ENCODE measurements at places on chromosomes 11 and 22.
A peak's percentile ranks its signal among the peaks of the same experiment; 100 is the strongest.

GRCh38 chr11:36372101-36372771 lies 76.1 kb downstream of the PRR5L start:
- no peaks in the 10 kb centered on the region for H3K36me3 ChIP-seq
- DNase-seq, result no peak
- no peak overlapping the region for H3K27ac ChIP-seq

DNA sequence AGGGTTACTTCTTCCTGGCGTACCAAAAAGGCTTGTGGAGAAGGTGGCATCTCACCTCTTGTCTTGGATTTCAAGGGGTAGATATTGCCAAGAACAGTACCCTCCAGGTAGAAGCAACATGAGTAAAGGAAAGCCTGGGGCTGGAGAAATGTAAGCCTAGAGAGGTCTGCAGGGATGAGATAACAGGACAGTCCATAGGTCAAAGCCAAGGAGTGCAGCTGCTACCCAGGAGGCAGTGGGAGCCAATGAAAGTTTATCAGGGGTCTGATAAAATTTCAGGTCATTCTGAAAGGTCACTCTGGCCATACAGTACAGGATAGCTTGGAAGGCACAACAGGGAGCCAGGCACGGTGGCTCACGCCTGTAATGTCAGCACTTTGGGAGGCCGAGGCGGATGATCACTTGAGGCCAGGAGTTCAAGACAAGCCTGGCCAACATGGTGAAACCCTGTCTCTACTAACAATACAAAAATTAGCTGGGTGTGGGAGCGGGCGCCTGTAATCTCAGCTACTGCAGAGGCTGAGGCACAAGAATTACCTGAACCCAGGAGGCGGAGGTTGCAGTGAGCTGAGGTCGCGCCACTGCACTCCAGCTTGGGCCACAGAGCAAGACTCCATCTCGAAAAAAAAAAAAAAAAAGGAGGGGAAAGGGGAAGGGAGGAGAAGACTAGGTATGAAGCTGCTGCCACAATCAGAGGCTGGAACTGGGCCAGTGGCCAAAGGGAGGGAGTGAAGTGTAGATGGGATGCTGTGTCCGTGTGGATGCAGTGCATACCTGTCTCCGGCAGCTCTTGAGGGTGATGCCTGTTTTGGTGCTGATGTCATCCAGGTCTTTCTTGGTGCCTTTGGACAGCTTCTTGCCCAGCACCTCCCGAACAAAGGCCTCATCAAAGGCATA lies 1.2 kb downstream of the FIBP start:
- no peak for DNase-seq
- peak overlapping the region; percentile 87 for H3K27ac ChIP-seq
- peaks cover 17% of the 10 kb centered on the region for H3K36me3 ChIP-seq
- no peaks in the 10 kb centered on the region for H3K27me3 ChIP-seq
- H3K4me3 ChIP-seq, result peak overlapping the region; percentile 94

DNA sequence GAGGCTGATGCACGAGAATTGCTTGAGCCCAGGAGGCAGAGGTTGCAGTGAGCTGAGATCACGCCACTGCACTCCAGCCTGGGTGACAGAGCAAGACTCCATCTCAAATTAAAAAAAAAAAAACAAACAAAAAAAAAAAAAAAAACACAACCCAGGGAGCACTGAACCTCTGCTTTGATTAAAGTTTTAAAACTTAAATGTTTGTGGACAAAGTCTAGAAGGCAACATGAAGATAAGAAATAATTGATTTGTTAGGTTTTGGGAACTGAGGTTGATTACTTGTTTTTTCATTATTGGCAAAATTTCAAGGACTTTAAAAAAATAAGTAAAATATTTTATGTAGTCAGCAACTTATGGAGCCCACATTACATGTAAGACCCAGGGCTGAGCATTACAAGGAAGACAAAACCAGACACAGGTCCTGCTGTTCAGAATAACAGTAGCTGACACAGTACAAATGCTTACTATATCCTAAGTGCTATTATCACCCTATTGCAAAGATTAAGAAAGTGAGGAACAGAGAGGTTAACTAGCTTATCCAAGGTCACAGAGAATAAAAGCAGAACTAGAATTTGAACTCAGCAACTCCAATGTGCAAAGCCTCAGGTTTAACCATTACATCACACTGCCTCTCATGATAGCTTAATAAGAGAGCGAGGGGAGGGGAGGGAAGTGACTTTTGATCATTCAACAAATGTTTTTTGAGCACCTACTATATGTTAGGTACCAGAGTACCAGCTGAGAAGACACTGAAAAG lies 2.3 kb upstream of the CRY2 start:
- H3K36me3 ChIP-seq, result no peaks in the 10 kb centered on the region
- no peak for DNase-seq
- no peak overlapping the region for H3K27ac ChIP-seq

GRCh38 chr11:63874511-63874910 lies 35.6 kb downstream of the MARK2 start:
- no peaks in the 10 kb centered on the region for H3K36me3 ChIP-seq
- DNase-seq, result no peak
- no peak overlapping the region for H3K4me3 ChIP-seq
- H3K27ac ChIP-seq, result no peak overlapping the region

DNA sequence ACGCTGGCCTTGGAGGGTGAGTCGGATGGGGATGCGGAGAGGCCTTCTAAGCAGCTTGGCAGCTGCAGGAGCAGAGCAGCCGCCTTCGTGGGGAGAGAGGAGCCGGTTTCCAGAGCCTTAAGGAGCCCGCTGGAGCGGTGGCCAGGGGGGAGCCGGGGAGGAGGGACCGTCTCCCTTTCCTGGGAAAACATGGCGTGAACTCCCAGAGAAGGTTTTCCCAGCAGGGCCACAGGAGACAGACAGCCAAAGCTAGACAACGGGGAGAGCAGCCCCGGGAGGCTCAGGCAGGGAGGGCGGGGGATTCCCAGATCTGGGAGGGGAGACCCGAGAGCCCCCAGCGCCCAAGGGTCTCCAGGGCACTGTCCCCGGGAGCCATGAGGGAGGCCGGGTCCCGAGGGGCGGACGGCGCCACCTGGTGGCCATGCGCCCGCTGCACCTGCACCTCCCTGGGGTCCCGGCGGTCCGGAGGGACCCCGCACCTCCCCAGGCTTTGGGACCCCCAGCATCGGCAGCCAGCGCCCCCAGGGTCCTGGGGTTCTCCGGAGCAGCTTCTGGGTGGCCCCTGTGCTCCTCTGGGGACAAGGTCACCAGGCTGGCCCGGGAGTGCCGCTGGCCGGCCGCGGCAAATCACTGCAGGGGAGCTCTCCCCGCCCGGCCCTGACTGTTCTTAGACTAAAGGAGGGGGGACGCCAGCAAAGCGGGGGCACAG lies 2.4 kb upstream of the SYT8 start:
- peak; percentile 62 for DNase-seq
- no peak overlapping the region for H3K4me3 ChIP-seq

- no peaks in the 10 kb centered on the region for H3K36me3 ChIP-seq
- no peaks in the 10 kb centered on the region for H3K27me3 ChIP-seq
These were observed 33.1 kb upstream of the PAMR1 start for GRCh38 chr11:35558513-35558912.

DNA sequence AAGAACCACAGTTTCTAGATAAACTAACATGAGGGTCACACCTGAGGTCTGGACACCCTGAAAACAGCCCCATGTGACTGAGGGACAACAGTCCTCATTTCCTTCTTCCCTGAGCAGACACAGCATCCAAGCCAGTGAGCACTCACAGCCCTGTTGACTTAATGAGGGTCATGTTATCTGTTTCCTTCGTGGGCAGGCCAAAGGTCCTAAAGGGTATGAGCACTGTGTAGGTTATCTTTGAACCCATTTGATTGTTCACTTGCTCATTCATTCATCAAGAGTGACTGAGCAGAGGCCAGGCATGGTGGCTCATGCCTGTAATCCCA lies 170.7 kb upstream of the B3GAT1 start:
- no peak overlapping the region for H3K4me3 ChIP-seq
- DNase-seq, result no peak
- no peaks in the 10 kb centered on the region for H3K4me1 ChIP-seq
- H3K27ac ChIP-seq, result no peak overlapping the region
- no peaks in the 10 kb centered on the region for H3K27me3 ChIP-seq

DNA sequence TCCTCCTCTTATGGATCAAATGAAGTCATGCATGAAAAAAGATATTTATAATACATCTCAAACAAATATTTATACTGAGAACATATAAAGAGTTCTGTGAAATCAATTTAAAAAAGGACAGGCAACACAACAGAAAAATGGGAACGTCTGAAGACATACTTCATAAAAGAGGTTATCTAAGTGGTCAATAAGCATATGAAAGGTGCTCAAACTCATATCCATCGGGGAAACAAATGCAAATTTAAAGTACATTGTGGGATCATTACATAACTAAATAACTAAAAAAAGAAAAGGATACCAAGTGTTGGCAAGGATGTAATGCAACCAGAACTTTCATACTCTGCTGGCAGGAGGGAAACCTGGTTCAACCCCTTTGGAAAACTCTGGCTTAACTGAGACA lies 22.3 kb downstream of the TPST2 start:
- H3K27ac ChIP-seq, result no peak overlapping the region
- no peak for DNase-seq
- peaks cover 16% of the 10 kb centered on the region for H3K4me1 ChIP-seq
- no peaks in the 10 kb centered on the region for H3K27me3 ChIP-seq
- no peak overlapping the region for H3K4me3 ChIP-seq

GRCh38 chr11:17611049-17611448 lies 64.0 kb downstream of the OTOG start:
- H3K27ac ChIP-seq, result no peak overlapping the region
- no peak for DNase-seq
- H3K4me3 ChIP-seq, result no peak overlapping the region

GRCh38 chr11:130206141-130206540 lies 46.6 kb downstream of the ST14 start:
- no peak for DNase-seq
- no peak overlapping the region for H3K4me3 ChIP-seq
- no peaks in the 10 kb centered on the region for H3K27me3 ChIP-seq
- H3K36me3 ChIP-seq, result no peaks in the 10 kb centered on the region

GRCh38 chr11:2645779-2646118 lies 54.0 kb downstream of the KCNQ1OT1 start:
- H3K36me3 ChIP-seq, result no peaks in the 10 kb centered on the region
- H3K27ac ChIP-seq, result no peak overlapping the region
- no peaks in the 10 kb centered on the region for H3K27me3 ChIP-seq

DNA sequence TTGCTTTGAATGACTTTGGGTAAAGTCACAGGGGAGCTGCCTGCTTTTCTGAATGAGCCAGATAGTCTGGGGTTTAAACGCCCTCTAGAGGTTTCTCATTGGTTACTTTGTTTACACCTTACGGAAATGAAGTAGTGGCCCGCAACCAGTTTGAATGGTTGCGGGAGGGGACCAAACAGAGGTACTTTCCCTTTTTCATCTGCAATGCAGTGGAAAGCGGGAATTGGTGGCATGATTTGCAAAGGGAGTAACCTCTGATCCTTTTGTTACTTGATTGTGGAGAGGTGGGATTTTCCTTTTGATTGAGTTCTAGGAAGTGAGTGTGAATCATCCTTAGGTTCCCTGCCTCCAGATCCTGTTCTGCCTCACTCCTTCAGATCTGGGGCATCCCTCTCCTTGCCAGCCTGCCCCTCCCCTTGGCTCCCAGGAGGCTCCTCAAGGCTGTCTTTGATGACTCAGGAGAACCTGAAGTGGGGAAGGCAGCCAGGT lies 15.9 kb upstream of the GLYATL1 start:
- H3K4me3 ChIP-seq, result no peak overlapping the region
- peaks cover 6% of the 10 kb centered on the region for H3K4me1 ChIP-seq
- no peaks in the 10 kb centered on the region for H3K36me3 ChIP-seq
- no peak overlapping the region for H3K27ac ChIP-seq
- DNase-seq, result no peak

DNA sequence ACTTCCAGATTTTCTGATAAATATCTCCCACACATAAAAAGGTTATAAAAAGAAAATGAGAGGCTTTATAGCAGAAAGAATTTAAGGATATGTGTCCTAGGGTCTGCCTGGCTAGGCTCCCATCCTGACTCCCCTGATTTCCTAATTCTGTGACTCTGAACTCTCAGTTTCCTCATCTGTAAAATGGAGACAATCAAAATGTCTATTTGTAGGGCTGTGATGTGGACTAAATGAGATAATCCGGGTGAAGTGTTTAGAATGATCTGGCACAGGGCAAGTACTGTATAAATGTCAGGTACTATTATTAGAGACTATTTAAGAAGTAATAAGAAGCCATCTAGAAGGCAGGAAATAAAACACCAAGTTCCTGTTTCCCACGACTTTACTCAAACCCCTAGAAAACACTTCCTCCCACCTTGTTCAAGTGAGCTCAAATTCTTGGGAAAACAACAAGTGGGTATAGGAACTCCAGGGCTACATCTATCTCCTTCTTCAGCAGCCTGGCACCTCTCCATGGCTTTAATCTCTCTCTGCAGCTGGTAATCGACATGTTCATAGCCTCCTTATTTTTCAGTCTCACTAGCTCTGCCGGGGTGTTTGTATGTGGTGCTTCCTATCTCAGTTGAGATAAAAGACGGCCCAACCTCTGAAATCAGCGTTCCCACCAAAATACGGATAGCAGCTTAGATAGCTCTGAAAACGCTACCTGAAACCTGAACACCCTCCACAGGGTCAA lies 6.7 kb downstream of the ASCC2 start:
- peaks cover 37% of the 10 kb centered on the region for H3K36me3 ChIP-seq
- H3K27ac ChIP-seq, result no peak overlapping the region
- no peak overlapping the region for H3K4me3 ChIP-seq
- no peaks in the 10 kb centered on the region for H3K27me3 ChIP-seq
- no peak for DNase-seq
- no peaks in the 10 kb centered on the region for H3K4me1 ChIP-seq

DNA sequence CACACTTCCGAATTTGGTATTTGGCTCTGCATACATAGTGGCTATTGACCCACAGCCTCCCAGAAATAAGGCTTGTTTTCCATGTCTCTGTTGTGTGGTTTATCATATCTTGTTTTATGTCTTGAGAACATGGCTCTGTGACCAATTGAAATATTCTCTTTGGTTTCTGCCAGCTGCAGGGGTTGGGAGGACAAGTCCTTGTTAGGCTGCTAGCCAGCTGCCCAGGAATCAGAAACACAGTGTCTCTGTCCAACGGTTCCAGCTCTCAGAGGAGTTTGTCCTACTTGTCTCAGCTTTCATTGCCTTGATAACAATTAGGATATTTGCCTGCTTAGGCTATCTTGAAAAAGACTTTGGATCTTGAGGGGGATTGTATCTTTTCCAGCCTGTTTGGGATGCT lies 6.0 kb upstream of the SLC7A4 start:
- no peak for DNase-seq
- H3K27me3 ChIP-seq, result peaks cover 2% of the 10 kb centered on the region
- H3K27ac ChIP-seq, result peak overlapping the region; percentile 11
- H3K36me3 ChIP-seq, result no peaks in the 10 kb centered on the region
- no peak overlapping the region for H3K4me3 ChIP-seq
